NCI-H774 (cell line): ENCODE measurements at places on chromosomes 6 and 20.

DNA sequence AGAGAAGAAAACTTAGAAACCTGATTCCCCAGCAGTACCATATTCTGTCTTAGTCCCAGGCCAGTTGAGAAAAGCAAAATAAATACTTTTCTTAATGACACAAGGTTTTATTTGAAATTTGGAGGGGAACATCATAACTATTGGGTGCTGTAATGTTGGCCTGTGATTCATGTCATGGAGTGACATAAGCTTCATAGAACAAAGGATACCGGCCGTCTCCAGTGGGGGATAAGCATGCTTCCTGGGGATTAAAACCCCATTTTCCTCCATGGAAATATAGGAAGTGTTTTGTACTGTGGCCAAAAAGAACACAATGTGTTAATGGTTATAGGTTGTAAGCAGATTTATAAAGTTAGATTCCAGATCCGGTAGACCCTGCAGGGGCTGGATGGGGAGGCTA, 18.0 kb downstream of the MTHFD1L start:
- DNase-seq = no peak

DNA sequence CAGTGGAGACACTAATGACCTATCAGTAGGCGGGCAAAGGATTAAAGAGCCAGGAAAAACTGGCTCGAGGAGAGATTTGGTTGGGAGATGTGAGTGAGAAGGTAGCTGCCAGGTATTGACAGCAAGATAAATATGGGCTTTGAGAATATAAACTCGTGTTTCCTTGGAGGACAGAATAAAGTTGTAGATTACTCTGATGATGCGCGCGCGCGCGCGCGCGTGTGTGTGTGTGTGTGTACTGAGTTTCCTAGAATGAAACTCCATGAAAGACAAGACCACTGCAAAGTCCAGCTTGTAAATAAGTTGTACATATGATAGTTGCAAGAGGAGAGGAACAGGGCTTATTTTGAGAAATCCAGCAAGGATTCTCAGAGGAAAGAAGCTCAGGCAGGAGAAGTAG, 13.3 kb upstream of the TREM2 start:
- no peak for DNase-seq

DNA sequence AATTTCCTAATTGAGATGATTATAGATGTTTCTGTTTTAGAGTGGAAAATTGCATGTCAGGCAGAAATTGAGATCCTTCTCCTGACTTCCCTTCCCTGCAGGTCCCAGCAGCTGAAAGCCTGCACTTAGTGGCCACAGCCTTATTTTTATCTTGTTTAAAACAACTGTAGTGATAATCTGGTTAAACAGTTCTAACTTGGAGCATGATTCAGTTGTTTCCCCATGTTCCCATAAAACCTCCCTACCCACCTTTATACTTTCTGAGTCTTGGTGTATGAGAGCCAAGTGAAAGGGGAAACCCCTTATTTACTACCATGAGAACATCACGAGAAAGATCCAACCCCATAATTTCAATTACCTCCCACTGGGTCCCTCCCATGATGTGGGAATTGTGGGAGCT, 195.2 kb downstream of the SLC16A10 start:
- no peak for DNase-seq

DNA sequence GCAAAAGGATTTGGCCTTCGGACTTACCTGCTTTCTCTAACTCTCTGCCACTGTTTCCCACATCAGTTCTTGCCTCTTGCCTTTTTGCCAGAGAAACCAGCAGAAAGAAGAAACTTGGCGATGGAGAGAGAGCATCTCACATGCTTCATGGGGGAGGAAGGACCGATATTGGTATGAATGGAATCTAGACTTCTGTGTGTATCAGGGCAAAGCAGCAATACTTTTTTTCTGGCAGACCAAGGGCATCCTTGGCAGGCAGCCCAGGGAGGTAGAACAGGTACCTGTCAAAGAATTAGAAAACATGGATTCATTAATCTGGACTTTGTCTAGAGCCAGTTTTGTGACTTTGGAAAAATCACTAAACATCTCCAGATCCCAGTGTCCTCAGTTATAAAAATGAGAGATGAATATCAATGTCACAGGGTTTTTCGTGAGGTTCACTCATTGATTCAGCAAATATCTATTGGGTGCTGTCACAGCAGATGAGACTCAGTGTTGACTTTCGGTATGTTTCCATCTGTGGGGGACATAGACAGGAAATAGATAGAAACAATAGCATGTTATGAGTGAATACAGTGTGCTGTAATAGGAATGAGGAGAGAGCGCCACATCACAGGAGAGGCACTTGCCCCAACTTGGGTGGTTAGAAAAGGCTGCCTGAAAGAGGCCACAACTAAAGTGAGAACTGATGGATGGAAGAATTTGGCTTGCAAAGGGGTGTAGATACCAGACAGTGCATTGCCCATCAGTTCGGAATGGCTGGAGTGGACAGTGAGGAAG, 114.1 kb downstream of the CD83 start:
- DNase-seq = no peak

DNA sequence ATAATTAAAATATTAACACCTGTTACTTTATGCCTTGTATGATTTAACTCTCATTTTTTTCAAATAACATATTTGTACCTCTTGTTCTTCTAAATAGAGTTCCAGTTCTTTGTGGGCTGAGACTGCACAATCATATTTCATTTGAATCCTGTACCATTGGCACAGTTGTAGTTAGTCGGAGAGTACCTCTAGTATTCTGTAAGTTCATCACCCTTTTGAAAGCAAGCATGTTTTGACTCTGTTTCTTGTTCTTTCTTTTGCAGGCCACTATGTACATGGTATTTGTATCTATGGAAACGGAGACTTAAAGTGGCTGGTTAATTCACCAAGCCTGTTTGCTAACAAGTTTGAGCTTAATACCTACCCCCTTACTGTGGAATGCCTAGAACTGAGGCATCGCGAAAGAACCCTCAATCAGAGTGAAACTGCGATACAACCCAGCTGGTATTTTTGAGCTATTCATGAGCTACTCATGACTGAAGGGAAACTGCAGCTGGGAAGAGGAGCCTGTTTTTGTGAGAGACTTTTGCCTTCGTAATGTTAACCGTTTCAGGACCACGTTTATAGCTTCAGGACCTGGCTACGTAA, 68.2 kb downstream of the C6orf52 start:
- no peak for DNase-seq

DNA sequence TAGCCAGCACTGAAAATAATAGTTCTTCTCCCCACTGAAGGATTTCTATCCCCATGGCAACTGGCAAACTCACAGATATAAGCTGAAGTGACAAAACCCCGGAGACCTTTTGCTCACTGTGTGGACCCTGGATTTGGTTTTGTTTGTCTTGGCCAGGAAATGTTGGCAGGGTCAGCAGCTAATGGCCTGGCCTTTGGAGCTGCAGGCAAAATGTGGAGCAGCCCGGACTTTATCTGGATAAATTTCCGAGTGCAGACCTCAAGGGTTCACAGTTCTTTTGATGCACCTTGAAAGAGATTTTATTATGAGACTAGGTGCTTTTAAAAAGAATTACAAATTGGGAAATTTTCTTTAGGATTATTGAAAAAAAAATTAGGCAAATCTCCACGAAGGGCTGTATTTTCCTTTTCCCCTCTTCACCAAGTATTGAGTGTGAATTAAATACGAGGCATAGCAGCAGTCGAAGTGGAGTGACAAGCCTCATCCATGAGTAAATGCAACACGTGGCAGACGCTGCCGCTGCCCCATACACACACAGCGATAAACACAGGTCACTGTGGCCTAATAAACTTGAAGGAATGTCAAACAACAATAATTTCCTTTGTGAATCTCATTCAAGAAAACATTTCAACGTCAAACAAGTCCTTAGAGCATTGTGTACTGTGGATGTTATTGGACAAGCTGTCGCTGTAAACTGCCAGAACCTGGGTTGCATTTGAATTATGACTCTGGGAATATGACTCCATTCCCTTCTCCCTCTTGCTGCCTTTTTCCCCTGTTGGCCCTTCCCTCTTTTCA, 35.1 kb upstream of the CCN6 start:
- DNase-seq = no peak

DNA sequence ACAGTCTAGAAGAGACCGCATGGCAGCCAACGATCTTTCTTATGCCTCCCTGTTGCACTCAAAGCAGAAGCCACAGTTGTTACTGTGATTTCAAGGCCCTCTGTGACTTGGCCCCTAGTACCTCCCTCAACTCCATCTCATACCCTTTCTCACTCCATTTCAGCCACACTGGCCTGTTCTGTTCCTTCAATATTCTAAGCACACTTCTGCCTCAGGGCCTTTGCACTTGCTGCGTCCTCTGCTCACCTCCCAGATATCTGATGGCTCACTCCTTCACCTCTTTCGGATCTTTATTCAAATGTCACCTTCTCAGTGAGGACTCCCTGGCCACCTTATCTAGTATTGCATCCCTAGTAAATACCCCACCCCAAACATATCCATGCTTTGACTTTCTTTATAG, 29.4 kb upstream of the CCN6 start:
- DNase-seq = no peak

DNA sequence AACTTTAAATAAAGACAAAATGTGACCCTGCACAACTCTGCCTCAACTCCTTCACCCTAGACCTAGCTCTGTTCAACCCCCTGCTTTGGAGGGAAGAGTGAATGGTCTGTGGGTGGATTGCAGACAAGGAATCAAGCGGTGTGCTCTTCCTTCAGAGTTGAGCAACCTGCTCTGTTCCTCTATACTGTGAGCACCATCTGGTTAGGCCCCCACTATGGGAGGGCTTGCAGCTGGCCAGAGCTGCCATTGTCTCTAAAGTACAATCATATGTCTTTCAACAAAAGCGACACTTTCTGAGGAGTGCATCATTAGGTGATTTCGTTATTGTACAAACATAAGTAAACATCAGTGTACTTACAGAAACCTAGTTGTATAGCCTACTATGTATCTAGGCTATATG, 406.1 kb upstream of the MARCKS start:
- no peak for DNase-seq

DNA sequence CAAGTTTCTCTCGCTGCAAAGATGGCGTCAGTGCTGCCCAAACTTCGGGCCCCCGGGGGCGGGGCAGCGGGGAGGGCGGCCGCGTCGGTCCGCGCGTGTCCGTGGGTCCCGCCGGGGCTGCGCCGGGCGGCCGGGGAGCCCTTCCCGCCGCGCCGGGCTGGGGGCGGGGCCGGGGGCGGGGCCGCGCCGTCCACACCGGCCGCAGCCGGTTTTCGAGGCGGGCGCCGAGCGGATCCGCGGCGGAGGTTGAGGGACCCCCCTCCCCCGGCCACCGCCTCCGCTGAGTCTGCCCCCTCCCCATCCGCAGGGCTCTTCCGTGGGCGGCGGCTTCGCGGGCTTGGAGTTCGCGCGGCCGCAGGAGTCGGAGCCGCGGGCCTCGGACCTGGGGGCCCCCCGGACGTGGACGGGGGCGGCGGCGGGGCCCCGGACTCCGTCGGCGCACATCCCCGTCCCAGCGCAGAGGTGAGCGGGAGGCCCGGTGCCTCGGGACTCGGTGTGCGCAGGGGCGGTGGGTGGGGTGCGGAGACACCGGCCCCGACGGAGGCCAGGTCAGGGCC, 572 bp downstream of the SLC2A4RG start:
- DNase-seq = peak; percentile 11

GRCh38 chr6:96837081-96837971, at the start of gene GPR63:
Gene GPR63 (minus strand): TSS chr6:96837477. CDS start chr6:96799731, 37,746 bp downstream.
- peak; percentile 67 for DNase-seq

GRCh38 chr20:8363970-8364733, 232.1 kb downstream of the PLCB1 start:
- DNase-seq = no peak

GRCh38 chr20:50585678-50586077, 75.5 kb downstream of the PTPN1 start:
- no peak for DNase-seq

- DNase-seq = no peak
These were observed 11.0 kb upstream of the HDGFL1 start for GRCh38 chr6:22558288-22558882.

DNA sequence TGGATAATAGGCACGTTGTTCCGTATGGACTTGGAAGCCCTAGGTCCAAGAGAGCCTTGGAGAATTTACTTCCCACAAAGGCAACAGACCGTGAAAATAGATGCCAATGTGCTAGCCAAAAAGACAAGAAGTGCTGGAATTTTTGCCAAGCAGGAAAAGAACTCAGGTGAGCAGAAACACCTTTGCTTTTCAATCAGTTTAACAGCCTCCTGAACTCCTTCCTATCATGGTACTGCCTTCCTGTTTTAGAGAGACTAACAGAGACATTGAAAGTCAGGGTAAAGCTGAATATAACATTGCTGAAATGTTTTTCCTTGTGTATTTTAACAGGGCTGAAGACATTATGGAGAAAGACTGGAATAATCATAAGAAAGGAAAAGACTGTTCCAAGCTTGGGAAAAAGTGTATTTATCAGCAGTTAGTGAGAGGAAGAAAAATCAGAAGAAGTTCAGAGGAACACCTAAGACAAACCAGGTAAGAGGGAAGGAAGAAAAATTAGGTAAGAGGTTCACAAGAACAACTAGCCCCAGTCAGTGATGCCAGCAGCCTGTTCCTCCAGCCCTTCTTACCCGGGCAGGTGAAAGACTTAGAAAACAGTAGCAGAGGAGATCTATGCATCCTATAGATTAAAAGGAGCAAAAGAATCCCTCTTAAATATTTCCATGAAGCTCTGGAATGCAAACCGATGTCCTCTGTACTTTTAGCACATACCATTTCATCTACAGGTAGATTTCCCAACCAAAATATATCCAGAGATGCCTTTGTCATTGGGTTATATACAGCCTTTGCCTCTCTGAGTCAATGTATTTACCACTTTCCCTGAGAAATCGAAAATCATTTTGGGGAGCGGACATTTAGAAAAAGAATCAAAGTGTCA, 4.0 kb downstream of the EDN1 start:
- no peak for DNase-seq

GRCh38 chr6:111329882-111330633, 153.0 kb downstream of the REV3L start:
- DNase-seq = no peak

DNA sequence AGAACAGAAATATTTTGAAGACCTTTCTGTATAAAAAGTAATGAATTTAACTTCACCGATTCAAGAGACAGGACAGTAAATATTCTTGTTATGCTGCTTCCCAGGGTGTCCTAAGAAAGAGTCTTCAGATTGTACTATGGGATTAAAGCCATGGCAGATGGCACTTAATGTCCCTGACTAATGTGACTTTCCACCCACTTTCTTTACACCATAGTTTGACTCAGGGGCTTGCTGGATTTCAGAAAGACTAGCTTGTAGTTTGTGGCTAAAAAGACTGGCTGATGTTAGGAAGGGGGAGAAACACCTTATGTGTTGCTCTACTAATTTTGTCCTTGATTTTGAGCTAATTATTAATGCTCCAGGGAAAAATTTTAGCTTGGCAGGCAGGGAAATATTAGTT, 75.9 kb downstream of the UTRN start:
- no peak for DNase-seq

DNA sequence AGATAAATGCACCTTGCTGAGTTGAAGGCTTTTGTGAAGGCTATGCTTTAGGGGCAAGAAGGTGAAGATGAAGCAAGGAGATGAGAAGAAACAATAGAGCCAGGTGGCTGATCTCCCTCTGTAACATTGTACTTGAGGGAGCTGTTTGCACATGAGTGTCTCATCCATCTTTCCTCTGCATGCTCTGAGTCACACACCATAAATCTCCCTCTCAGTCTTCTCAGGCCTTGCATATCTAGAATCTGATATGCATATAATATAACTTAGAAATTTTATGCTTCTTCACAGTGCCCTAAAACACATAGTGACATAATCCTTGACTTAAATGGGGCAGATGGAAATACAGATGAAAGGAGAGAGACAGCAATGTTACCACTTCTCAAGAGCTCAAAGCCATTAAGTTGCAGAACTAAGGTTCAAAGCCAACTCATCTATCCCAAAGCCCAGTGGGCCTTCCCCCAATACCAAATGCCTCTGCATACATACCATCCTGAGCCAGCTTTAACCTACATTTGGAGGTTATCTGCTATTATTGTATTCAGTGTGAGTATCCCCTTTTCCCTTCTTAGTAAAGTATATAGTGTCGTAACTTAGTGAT, 62.4 kb upstream of the STXBP5 start:
- no peak for DNase-seq
